ENCODE measurements at places on chromosomes 11 and 22.

- DNase-seq, result no peak
Observed at GRCh38 chr11:125304876-125305275, 140.3 kb downstream of the PKNOX2 start.

DNA sequence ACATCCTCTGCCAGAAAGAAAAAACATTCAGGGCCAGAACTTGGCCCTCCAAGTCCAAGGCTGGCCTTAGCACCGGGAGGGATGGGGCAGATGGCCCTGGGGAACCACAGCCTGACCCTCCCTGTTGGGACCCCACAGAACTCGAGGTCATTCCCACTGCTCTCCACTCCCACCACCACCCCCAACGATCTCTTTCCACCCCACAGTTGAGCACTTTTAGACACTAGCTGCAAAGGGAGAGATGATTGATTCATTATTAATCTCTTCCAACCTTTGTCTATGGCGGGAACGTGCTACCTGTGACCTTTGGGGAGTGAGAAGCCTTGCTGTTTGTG is 869.7 kb downstream of the BRD1 start:
- DNase-seq, result no peak

GRCh38 chr22:24486501-24486921 is 8.6 kb upstream of the UPB1 start:
- peak; percentile 77 for DNase-seq

GRCh38 chr22:19783586-19784383 is 23.2 kb downstream of the TBX1 start:
- no peak for DNase-seq

- DNase-seq, result no peak
Observed at GRCh38 chr22:40423310-40423688, 52.9 kb downstream of the SGSM3 start.

DNA sequence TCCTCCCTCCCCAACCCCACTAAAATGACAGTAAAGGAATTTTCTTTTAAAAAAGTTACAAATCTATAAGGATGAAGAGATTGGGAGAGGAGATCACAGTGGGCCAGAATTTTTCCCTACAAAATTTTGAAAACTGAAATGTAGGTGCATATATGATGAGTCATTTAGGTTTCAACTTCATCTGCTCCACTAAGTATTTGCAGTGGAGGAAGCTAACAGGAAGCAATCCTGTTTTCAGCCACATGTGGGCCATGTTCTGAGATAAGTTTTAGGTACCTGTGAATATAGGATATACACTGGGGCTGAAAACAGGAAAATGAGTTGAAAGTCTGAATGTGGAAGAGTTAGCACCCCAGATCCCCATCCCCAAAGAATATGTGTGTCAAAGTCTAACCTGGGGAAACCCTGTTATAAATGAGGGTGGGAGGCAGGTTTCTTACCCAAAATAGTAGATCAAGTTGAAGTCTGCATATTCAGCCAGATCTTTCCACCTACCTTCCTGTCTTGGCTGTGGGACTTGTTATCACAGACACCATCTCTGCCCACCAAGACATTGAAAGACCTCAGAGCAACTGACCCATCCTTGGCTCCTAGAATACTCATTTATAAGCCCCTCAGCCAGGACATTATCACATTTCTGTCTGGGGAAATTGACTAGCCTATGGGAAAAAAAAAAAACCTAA is 87.3 kb downstream of the PACS1 start:
- DNase-seq, result peak; percentile 20

DNA sequence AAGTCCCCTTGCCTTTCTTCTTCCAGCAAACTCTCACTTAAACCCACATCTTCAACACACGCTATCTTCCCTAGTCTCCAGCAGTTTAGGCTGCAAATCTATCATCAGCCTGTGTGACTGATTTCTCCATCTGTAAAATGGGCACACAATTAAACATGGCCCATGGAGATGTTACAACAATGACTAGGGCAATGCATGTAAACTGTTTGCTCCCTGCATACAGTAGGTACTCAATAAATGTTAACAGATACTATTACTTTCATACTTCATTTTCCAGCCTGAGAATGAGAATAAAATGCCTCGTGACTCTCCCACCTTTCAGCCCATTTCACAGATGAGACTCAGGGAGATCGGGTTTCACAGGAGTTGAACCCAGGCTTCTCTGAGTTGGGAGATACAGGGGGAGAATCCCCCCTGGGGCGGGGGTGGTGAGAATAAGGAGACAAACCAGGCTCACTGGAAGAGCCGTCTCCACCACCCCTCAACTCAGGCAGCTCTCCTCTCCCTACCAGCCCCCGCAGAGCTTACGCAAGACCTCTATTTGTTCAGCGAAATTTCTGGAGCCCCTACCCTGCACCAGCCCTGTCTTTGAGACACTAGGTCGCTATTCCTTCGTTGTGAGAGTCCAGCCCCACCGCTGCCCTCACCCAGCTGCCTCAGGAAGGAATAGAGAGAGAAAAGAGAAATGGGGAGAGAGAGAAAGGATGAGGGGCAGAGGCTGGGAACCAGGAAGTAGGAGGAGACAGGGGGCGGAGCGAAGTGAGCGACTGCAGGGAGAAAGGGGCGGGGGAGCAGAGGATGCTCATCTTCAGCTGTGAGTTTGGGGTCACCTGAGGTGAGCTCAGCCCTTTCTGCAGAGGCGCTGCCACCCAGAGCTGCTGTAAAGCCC is 42.1 kb upstream of the KLHL35 start:
- DNase-seq, result no peak

GRCh38 chr11:95728790-95729189 is 60.8 kb downstream of the FAM76B start:
- DNase-seq, result no peak

GRCh38 chr11:10017911-10018310 is 276.1 kb downstream of the SBF2 start:
- no peak for DNase-seq

DNA sequence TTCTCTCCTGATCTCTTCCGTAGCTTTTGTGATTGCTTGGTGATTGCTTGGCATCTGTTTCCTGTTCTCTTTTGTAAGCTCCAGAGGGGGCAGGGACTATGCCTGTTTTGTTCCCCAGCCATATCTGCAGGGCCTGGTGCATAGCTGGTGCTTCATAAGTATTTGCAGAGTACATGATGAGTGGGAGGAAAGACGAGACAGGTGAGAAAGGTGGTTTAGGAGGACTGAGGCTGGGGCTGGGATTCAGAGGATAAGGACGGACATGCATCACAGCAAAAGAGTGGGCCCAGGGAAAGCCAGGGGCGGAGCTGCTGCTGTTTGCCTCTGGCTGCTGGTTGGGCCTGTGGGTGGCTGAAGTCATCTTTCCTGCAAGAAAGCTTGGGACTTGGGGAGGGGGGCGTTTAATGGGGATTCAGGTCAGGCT is 62.4 kb downstream of the DSCAML1 start:
- no peak for DNase-seq

DNA sequence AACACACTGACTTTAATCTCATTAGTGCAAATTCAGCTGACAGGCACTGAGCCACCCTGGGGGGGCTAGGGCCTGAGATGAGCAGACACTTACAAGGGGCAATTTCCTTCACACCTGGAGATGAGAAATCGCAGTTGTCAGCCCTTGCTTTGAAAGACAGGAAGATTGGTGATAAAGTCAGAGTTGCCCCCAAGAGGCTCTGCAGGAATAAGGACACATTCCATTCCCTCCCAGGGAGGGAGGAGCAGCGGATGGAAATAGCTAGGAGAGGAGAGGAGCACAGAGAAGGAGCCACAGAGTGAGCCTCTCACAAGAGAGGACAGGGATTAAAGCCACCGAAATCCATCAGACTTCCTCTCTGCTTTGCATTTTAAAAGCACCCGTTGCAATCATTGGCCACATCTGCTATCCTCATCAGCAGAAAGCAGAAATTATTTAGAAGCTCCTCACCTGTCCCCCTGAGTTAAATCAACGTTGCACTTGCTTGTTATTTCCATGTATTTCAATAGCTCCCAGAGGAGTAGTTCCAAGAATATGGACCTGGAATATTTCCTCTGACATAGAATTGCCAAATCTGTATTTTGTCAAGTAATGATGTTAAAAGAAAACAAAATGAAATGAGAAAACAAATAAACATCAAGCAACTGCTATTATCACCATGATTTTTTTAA is 213.7 kb downstream of the BARX2 start:
- DNase-seq, result no peak

DNA sequence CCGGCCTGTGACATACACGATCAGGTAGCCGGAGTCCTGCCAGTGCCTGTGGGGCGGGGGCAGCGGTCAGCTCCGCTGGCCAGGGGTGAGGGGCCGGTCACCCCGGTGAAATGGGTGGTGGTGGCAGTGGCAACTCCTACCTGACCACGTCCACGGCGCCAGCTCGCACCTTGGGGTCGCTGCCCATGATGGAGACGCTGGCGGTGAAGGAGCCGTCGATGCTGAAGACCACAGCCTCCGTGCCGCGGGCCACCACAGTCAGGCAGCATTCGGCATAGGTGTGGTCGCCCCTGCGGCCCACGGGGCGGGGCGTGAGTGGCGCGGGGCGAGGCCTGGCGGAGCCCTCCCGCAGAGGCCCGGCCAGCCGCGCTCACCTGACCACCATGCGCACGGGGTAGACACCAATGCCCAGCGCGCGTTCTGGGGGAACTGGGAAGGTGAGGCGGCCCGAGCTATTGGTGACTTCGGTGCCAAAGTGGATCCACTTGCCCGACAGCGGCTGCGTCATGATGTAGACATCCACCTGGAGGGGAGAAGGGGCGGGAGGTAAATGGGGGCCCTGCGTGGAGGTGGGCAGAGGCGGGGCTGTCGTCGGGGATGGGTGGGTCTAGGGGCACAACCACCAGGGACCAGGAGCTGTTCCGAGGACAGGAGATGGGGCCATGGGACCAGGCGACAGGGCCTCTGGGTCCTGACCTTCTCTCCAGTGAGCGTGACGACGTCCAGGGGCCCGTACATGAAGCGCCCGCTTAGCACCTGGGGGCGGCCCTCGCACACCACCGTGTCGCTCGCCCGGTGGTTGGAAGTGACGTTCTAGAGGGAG is 10.9 kb downstream of the AIP start:
- no peak for DNase-seq

GRCh38 chr11:63813563-63814382 is 517 bp downstream of the SPINDOC start:
- DNase-seq, result peak; percentile 49

DNA sequence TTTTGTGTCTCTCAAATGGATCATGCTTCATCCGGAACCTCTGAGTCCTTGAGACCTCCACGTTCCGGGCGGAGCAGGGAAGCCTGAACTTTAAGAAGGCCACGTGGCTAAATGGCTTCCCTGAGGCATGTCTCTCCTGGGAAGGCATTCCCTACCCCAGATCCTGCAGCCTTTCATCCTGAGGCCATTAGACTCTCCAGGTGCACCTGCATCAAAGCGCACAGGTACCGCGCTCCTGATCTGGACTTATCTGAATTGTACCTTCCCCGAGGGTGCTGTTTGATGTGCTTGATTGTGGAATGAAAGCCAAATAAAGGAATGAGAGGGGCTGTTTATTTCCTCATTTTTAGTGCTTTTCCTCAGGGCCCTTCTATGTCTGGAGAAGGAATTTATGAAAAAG is 22.5 kb downstream of the C22orf31 start:
- DNase-seq, result no peak

- no peak for DNase-seq
Observed at GRCh38 chr11:119028346-119029068, 2.2 kb downstream of the SLC37A4 start.

DNA sequence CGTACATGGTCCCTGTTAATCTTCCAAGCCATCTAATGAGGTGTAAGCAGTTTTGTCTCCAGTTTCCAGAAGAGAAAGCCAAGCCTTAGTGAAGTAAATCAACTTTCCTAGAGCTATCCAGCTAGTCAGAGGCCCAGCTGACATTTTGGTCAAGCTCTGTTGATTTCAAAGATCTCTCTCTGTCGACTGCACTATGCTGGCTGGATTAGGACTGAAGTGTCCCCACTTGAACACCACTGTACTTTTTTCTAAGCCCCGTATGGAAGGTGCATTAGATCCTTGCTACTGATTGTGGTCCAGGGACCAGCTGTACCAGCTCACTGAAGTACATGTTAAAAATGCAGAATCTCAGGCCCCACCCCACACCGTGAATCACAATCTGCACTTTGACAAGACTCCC is 176.5 kb upstream of the NAV2 start:
- DNase-seq, result no peak

DNA sequence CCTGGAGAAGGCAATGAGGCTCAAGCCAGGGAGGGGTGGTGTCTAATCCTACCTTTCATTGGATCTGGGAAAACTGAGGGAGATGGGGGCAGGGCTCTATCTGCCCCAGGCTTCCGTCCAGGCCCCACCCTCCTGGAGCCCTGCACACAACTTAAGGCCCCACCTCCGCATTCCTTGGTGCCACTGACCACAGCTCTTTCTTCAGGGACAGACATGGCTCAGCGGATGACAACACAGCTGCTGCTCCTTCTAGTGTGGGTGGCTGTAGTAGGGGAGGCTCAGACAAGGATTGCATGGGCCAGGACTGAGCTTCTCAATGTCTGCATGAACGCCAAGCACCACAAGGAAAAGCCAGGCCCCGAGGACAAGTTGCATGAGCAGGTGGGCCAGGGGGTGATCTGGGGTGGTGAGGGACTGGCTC is at the start of gene FOLR1:
Gene FOLR1, plus strand, starts transcription at position 180 of the 421 bp plus-strand sequence. Its CDS starts 34 bp downstream, at position 214.
- no peak for DNase-seq

DNA sequence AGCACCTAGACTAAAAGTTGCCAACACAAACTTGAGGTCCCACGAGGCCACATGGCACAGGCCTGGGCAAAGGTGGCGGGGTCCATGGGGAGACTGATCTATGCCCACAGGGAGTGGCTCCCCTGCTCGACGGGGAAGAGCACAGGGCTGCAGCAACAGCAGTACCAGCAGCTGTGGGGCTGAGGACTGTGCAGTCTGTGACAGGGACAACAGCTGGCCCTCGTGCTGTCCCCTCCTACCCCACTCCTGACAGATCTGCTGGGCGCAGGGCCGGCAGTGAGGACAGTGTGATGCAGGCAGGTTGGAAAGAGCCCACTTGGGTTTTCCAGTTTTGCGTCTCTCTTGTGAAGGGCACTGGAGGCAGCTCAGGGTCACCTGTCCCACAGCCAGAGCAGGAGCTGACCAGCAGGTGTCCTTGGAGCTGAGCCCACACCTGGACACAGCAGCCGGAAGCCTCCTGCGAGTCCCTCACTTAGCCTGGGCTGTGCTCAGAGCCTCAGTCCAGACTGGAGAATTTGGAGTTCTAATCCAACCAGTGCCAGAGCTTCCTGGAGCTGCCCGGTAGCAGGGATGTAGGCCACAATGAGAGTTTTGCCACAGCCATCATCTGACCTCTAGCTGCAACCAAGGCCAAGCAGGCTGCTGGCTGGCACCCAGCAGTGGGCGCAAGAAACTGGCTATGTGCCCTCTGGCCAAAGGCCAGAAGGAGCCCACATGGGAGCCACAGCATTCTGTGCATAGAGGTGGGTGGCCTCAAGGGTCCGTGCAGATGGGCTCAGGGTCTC is 3.6 kb upstream of the GAS2L1 start:
- DNase-seq, result no peak

DNA sequence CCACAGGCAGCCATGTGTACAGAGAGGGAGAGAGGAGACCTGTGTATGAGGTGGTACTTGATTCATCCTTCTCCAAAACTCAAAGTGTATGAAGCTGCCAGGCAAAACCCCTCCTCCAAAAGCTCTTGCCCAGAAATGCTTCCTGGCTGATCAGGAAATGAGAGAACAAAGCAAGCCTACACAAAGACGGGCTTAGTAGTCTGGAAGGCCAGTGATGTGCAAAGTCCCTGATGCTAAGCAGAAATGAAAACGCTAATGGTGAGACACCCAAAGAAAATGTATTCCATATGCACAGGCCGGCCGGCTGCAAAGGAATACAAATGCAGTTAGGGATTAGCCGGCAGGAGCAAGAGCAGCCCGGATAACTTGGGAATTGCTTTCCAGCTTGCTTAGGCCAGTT is 234.9 kb upstream of the CADM1 start:
- no peak for DNase-seq

- no peak for DNase-seq
Observed at GRCh38 chr22:17802822-17803221, 28.6 kb upstream of the BID start.

Data from endothelial cell of umbilical vein (primary cell).